ENCODE measurements at places on chromosomes 5 and 9. TPM values are rescaled to one million over a fixed set of nuclear protein-coding genes. Genes with fewer than 3 reads are reported as not detected.

DAB2 gene
- 87.9 TPM for total RNA-seq

LRRC19 gene
- 2.9 TPM for total RNA-seq

PCDHGA11 gene
- total RNA-seq, result 7.9 TPM

SPEF2 gene
- 11.8 TPM for total RNA-seq

WNK2 gene
- total RNA-seq, result 10.4 TPM

LURAP1L gene
- 30.8 TPM for total RNA-seq

OCLN gene
- total RNA-seq, result 12.5 TPM

SHROOM1 gene
- 4.3 TPM for total RNA-seq

OLFM1 gene
- 3.6 TPM for total RNA-seq

DBH gene
- total RNA-seq, result 0.72 TPM

GRM6 gene
- total RNA-seq, result 0.96 TPM

KCTD16 gene
- total RNA-seq, result 16.1 TPM

TMC1 gene
- 0.96 TPM for total RNA-seq

CERT1 gene
- total RNA-seq, result 27.4 TPM

PFN3 gene
- total RNA-seq, result not detected

GABRA1 gene
- total RNA-seq, result 2.9 TPM

SMIM32 gene
- not detected for total RNA-seq

ATP10B gene
- total RNA-seq, result 2.2 TPM

- DNase-seq, result no peak
Measured at GRCh38 chr5:31850981-31851689, 212.2 kb downstream of the PDZD2 start.

DNA sequence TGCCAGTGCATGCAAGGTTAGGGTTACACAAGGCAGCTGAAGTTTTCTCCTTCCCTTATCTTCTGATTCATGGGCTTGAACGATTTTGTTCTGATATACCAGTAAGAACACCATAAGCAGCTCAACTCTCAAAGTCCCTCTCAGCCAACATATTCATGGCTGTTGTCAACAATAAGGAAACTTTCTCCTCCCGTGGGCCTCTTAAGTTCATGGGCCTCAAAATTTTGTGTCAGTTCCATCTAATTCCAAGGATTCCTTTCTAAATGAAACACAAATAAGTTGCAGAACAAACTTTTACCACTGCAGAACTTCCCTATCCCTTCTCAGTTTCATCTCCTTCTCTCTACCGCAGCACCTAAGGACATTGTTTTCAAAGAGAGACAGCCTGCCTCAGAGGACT is 23.6 kb upstream of the CAST start:
- DNase-seq, result no peak

- no peak for DNase-seq
Measured at GRCh38 chr5:58759745-58760144, 176.9 kb downstream of the RAB3C start.

DNA sequence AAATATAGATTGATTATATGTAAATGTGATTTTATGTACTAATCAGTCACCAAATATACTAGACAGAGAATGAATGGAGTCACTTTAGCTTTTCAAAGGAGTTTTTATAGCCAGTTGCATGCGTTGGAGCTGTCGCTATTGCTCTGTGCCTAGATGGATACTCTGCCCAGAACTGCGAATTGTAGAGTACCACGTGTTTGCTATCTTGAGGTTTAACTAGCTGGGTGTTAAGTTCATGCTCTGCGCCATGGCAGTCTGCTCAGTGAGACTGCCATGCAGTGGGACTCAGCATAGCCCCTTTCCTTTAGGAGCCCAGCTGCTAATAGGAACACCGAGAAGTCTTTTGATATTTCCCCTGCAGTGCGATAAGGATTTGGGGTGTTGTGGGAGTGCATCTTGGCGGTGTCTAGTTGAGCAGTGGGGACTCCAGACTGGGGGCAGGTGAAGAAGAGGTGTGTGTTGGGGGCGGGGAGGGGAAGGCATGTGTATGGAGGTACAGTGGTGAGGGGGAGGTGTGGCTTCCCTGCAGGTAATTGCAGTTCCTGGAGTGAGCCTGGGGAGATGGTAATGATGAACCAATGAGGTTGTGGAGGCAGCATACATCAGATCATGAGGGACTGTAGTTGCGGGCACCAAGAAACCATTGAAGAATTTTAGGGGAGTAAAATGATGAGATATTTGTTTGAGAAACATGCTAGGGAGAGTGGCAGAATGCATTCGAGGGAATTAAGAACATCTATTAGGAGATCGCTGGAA is 118.9 kb downstream of the TRIO start:
- no peak for DNase-seq

DNA sequence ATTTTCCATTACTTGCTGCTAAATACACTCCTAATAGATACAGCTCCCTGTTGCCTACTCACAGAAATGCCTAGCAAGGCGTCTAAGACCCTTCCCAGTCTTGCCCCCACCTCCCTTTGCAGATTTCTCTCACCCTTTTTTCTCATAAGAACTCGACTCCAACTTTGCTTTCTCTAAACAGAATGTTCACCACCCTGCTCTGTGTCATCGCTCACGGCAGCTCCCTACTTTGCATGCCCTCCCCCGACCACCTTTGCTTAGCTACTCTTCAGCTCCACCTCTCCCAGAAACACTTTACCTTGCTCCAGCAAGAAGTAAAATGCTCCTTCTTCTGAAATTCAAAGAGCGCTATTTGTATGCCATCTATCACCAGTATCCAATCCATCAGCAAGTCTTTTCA is 15.2 kb upstream of the PPP1R2B start:
- DNase-seq, result no peak

DNA sequence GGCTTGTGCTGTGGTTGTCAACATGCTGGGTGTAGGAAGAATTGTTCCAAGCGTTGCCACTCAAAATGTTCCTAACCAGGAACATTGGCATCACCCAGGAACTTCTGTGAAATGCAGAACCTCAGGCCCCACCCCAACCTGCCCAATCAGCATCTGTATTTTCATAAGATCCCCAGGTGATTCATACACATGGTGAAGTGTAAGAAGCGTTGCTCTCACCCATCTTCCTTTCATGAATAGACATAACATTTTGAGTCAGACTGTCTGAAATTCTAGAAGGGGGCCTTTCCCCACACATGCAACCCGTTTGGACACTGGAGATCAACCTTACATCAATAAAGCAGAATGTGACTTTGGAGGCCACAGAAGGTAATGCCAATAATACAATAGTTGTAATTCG is 9.3 kb upstream of the AFAP1L1 start:
- DNase-seq, result no peak

- no peak for DNase-seq
Measured at GRCh38 chr5:139681112-139681458, 32.9 kb downstream of the CXXC5 start.

DNA sequence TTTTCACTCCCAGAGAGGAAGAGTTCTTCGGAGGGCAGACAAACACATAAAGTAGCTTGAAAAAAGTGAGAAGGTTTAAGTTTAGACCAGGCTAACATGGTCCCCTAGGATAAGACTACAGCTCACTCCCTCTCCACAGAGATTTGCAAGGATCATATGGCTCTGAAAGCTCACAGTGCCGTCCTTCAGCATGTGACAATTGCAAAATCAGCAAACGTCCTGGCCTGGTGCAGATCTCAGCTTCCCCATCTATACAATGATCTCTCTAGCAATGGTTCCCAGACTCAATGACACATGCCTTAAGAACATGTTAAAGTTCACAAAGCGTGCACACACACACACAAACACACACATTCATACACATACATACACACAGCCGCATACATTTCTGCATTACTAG is 327.6 kb downstream of the ACTL7B start:
- DNase-seq, result no peak

DNA sequence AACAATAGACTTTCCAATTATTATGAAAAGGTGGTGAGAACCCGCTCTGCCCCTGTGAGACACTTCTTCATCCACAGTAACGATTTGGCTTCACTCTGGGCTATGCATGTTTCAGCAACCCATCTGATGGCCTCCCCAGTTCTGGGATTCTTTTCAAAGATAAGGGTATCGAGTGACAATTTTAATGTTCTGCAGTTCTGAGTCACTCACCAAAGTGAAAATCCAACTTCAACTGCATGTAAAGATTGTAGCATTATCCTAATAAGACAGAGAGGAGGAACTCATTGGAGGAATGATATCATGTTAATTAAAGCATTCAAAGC is 1078.3 kb upstream of the SEMA6A start:
- no peak for DNase-seq

- DNase-seq, result no peak
Measured at GRCh38 chr9:35395076-35395705, 94.7 kb upstream of the RUSC2 start.

DNA sequence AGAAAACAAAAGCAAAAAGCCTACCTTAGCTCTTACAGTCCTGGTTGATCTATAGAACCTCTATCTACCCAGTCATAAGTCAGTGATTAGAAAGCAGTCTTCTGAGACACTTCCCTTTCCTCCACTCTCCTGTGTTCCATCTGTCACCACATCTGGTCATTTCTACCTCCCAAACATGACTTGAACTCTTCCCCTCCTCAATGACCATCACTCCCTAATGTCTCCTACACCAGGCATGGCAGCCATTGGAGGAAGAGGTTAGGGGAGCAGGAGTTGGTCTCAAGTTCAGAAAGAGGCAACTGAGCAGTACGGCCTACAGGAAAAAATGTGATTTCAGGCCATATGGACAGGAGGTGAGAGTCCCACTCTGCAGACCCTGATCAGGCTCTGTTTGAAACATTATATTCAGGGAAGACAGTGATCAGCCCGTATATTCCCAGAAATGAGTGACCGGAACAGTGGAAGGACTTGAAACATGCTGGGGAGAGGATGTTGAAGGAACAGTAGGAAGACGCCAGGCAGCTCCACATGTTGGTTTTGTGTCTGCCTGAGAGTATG is 12.0 kb downstream of the ABLIM3 start:
- DNase-seq, result no peak

- no peak for DNase-seq
Measured at GRCh38 chr5:26700759-26701384, 337.5 kb downstream of the CDH9 start.

- DNase-seq, result peak; percentile 1
Measured at GRCh38 chr5:110790673-110791072, 51.9 kb downstream of the SLC25A46 start.

DNA sequence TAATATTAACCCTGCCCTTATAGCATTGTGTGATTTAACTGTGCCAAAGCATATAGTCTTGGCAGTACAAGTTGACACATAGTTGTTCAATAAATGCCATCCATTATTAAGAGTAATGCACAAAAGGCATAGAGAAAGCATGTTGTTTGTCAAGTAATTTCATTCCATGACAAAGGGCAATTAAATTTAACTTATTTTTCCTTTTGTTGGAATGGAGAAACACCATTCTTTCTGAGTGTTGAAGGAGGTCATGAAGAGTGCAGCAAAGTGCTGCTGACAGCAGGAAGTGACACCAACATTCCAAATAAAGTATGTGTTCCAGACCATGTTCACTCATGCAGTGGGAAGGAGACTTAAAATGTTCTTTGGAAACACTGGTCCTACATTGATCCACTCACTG is 29.1 kb downstream of the ANKDD1B start:
- no peak for DNase-seq

DNA sequence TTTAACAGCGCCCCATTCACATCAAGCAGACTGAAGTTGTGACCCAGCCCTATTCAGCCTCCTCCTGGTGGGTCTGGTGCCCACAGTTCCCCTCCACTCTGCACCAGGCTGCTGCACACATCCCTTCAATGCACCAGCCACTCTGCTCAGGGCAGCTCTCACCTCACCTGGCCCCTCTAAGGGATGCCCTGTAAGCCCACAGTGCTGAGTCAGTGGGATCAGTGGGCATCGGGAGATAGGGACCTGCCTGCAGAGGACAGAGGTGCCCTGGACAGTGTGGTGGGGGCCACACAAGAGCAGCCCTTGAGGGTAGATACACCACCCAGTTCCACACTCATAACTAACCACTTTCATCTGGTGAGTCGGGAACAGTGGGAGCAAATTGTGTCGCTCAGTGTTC is 38.3 kb upstream of the S1PR3 start:
- DNase-seq, result no peak

GRCh38 chr5:136215812-136216211 is 22.9 kb upstream of the SMIM32 start:
- no peak for DNase-seq

DNA sequence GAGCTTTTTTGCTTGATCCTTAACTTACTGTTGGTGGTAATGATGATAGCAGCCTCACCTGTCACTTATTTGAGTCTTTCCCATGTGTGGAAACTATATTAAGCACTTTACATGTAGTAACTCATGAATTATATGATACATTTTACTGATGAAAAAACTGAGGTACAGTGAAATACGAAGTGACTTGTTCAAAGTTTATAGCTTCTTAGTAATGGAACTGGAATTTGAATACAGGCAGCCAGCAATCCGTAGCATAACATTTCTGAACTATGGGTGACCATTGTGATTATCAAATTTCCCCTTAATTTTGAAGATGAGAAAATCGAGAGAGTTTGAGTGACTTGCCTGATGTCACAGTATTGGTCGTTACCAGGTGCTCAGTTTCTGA is 17.3 kb downstream of the SCAMP1 start:
- no peak for DNase-seq

GRCh38 chr5:55344392-55344992 is 36.7 kb downstream of the MTREX start:
- DNase-seq, result peak; percentile 60

GRCh38 chr5:126970517-126971017 is 59.8 kb downstream of the MARCHF3 start:
- DNase-seq, result peak; percentile 19

- no peak for DNase-seq
Measured at GRCh38 chr5:151224372-151224771, 480 bp upstream of the CCDC69 start.

GRCh38 chr9:115133649-115134048 is 15.7 kb upstream of the TNC start:
- DNase-seq, result no peak

- no peak for DNase-seq
Measured at GRCh38 chr9:5633243-5633642, 4.3 kb downstream of the RIC1 start.

DNA sequence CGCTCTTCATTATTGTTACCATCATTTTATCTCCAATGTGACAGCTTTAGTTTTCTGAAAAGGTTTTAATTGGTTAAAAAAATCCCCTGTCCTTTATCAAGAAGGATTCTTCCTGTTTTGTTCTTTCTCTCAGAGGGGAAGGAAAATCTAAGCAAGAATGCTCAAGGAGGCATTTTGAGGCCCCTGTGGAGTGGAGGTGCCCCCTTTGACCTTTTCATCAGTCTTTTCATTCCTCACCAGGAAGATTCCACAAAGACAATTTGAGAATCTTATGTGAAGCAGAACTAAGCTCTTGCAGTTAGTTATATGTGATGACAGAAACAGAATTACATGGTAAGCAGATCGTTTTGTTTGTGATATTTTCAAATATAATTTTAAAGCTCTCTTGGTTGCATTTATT is 489.6 kb downstream of the MAN2A1 start:
- DNase-seq, result no peak

- DNase-seq, result no peak
Measured at GRCh38 chr9:94725293-94725692, 1.2 kb upstream of the AOPEP start.
